ENCODE measurements at places on chromosomes 3 and 15.

GRCh38 chr3:37993820-37994638 is 3.4 kb downstream of the VILL start:
- peak; percentile 69 for DNase-seq

GRCh38 chr15:82833362-82833682 is 23.9 kb downstream of the WHAMM start:
- no peak for DNase-seq

DNA sequence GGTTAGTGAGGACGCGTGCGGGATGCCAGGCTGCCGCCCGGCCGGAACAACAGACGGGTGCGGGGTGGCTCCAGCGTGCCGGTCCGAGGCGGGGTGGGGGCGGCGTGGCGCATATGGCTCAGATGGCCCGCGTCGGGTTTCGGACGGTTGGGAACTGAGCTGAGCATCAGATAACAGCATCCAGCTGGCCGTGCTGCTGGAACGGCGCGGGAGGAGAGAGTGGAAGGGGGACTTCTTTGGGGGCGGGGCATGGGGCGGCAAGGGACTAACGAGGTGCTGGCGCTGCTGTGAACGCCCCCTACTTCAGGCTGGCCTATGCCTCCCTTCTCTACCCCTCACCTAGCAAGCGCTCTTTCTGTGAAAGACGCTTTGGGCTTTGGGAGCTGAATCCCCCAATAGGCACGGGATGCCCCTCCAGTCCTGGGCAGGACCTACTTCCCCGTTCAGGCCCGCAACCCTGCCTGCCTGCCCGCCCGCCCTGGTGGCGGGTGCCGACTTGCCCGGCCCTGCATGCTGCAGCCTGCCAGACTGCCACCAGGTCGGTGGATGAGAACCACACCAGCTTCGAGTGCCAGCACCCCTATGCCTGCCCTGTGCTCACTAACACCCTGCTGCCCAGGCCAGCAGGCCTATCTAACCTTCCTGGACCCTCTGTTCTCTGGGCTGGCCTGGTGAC is 542 bp downstream of the INKA1 start:
- DNase-seq = no peak

DNA sequence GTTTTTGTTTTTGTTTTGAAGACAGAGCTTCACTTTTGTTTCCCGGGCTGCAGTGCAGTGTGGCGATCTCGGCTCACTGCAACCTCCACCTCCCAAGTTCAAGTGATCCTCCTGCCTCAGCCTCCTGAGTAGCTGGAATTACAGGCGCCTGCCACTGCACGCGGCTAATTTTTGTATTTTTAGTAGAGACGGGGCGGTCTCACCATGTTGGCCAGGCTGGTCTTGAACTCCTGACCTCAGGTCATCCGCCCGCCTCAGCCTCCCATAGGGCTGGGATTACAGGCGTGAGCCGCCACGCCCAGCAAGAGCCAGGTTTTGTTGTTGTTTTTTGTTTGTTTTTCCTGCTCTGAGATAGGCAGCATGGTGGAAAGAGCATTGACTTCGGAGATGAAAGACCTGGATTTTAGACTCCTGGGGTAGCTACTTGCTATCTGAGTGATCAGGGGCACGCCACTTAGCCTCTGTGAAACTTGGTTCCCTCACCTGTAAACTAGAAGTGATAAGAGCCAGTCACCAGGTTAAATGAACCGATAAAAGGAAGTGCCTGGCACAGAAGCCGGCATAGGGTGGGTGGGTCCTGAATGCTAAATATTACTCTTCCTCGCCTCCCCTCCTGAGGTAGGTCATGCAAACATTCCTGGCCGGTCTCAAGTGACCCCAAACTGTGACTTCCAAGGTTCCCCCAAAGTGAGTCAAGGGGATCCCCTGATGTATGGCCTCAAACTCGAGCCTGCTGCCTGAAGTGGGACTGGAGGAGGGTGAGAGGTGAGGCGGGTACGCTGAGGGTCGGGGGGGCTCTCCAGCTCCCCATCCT is 62.9 kb upstream of the MCF2L2 start:
- no peak for DNase-seq

- no peak for DNase-seq
Measured at GRCh38 chr3:102715030-102715697, 280.3 kb downstream of the ZPLD1 start.

GRCh38 chr15:80386151-80386550 is 18.0 kb upstream of the ARNT2 start:
- DNase-seq = no peak

DNA sequence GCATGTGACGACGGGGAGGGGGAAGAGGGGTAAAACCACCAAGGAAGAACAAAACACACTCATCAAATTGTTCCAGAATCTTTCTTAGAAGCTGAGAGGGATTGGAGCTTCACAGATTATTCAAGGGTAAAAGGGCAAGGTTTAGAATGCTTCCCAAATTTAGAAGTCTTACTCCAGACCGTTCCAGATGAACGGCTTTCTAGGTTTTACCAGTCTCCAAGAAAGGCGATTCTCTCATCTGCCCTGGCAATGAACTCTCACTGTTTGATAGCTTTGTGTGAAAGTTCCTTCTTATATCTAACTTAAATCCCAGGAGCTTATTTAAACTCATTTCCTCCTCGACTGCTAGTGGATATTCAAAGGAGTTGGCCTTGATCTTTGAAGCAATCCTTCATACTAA is 124.3 kb upstream of the PRICKLE2 start:
- no peak for DNase-seq

DNA sequence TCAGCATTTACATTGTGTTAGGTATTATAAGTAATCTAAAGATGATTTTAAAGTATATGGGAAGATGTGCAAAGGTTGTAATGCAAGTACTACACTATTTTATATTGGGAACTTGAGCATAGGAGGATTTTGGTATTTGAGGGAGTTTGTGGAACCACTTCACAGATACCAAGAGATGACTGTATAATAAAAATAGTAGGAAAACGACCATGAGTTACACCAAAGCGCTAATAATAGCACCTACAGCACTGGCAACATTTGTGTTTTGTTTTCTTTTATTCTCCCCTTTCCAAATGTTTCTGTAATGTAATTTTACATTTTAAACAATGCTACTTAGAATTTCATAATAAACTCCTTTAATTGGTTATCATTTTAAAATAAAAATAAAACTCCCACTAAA is 10.5 kb downstream of the CNBP start:
- no peak for DNase-seq

DNA sequence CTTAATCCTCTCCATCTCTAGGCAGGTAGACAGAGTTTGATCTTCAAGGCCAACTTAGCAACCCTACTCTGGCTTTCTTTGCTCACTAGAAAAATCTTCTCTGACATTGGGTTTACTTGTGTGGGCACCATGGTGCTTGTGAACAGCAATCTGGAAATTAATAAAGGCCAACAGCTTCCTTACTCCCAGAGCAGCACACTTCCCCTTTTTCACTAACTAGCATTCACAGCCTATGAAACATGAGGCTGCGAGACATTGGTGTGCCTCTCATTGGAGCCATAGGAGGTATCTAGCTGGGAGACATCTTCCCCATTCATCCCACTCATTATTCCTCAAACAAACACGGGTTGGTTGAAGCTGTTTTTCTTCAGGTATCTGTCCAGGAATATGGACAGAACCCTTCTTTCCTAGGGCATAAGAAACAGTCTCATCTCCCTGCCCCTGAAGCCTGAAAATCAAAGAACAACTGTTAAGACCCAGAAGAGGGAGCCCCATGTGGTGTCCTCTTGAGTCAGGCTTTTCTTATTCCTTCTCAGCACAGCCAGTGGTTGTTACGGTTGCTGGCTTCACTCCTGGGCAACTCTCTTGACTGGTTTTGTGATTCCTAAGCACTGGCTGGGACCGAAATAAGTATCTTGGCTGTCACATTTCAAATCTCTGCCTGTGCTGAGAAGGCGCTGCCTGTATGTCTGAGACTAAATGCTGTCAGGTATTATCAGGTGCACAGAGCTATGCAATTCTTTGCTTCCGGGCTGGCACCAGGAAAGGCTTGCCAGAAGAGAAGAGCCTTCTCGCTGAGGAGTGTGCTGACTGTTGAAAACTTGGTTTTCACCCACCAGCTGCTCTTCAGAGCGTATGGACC is 194.4 kb downstream of the FEZF2 start:
- no peak for DNase-seq

- no peak for DNase-seq
Measured at GRCh38 chr3:21962456-21962855, 211.4 kb upstream of the ZNF385D start.

DNA sequence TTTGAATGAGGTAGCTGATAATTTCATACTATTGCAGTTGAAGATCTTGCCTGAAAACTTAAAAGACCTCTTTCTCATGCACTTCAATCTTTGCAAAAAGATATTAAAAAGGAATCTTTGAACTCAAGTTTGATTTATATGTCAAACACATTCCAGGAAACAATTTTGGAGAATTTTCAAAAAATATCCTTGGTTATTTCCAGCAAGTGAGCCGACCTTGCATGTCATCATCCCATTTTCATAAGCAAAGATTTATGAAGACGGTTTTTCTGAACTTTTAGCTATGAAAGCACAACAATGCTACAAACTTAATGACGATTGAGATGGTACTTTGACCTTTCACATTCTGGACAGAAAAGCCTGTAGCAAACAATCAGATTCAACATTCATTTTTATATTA is 95.6 kb downstream of the RFX7 start:
- DNase-seq = no peak

All from gastrocnemius medialis (tissue), 4 donors.